ENCODE measurements at places on chromosomes 2 and 18.

GRCh38 chr2:240236217-240237111, 96.0 kb upstream of the OTOS start:
- DNase-seq: no peak

DNA sequence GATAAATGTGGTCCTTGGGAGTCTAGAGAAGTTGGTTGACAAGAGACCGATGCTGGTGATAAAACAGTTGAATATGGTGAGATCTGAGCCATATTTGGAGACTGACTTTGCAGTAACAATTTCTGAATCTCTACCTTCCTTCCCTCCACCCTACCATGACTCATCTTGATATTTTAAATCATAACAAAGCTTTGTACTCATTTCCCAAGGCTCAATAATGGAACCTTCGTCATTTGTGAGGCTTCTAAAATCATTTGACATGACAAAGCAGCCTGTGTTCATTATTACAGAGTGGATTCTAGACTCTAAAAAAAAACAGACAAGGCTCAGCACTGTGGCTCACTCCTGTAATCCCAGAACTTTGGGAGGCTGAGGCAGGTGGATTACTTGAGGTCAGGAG, 38.5 kb upstream of the PDCL3 start:
- DNase-seq: no peak

DNA sequence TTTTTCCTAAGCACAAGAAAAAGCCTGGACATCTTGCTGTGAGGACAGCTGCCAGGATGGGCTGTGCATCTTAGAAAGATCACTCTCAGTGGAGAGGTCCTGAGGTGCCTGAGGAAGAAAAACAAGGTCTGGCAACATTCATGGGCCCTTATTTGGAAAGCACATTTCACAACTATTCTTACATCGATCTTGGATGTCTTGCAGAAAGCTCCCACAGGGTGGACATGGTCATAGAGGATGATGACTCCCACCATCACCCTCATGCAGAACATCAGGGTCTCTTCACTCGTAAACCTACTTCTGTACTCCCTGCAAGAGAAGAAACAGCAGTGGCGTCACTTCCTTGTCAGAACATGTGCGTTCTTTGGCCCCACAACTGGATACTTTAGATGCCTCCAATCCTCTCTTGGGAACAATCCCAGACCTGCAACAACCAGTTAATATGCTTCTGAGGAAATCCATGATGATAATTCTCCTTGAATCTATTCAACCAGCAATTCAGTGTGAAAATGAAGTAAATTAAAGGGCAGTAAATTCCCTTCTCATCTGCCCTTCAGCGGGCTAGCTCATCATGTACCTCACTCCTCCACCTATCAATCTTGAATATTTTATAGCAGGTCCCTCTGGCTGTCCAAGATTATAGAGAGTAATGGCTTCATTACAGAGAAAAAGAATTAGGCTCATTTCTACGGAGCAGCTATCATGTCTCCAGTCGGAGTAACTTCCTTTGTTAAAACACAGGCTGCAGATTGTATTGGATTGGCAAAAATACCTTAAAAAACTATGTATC, 106.2 kb downstream of the CYRIA start:
- no peak for DNase-seq

- no peak for DNase-seq
Observed at GRCh38 chr2:17470855-17471641, 47.2 kb downstream of the RAD51AP2 start.

- no peak for DNase-seq
Observed at GRCh38 chr2:186884587-186884986, 35.6 kb upstream of the ZSWIM2 start.

DNA sequence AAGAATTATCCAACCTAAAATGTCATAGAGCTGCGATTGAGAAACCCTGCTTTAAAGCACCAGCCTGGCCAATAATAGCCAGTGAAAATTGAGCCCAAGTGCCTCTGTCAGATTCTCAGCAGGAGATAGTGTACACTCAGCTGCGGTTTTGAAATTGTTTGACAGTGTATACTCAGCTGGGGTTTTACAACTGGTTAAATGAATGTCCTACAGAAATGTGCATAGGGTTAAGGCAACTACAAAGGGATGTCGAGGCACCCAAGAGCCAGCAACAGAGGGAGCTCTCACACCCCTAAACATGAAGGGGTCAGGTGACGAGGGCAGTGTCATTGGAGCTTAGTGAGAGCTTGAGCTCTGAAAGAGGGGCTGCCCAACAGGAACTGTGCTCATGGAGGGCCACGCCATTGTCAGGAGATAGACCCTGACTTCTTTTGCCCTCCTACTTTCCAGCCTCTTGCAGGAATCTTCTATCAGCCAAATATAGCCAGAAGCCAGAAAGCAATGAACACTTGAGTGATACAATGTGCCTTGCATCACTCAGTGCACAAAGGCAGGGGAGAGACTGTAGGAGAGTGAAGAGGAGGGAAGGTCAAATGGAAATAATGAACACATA, 15.1 kb downstream of the ACTG2 start:
- no peak for DNase-seq

DNA sequence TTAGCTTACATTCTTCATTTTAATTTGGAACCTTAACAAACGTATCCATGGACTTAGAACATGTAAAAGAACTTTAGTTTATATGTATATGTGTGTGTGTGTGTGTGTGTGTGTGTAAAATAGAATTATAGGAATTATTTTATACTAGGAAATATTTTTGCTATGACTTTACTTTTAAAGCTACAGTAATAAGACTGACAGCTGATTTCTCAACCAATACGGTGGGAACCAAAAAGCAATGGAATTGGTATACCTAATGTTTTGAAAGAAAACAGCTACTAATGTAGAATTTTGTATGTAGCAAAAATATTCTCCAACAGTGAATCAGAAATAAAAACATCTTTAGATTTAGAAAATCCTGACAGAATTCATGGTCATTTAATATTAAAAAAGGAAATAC, 146.5 kb upstream of the ARL4C start:
- no peak for DNase-seq
